ENCODE measurements at places on chromosomes 13 and 19.

DNA sequence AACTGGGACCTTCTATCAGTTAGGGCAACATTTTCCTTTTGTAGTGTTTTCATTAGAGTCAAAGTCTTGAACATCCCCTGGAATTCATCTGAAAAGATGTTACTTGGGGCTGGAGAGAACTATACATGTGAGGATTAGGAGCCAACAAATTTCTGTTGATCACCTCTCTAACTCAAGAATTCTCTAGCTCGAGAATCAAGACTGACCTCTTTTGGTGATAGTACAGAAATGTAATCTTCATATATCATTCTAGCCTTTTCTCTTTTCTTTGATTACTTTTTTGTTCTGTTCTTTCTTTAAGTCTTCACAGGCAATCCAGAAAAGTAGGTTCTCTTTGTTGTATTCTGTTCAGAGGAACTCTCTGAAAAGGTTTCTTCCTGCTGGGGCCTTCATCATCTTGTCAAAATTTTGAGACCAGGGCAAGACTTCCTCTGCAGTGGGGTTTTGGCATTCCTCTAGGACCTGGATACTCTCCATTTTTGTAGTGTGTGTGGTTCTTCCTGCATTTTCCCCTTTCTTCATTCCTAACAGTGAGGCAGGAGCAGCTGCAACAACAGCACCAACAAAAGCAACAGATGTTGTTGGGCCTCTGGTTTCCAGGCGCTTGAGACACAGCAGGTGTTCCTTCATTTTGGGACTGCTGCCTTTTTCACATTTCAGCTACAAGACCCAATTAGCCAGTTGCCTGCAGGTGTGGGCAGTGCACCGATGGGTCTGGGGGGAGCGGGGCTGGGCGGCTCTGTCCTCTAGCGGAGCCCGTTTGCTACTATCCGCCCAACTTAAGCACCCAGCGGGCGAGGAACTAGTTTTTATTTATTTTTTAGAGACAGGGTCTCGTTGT lies 26.2 kb downstream of the ELF1 start:
- DNase-seq = no peak

DNA sequence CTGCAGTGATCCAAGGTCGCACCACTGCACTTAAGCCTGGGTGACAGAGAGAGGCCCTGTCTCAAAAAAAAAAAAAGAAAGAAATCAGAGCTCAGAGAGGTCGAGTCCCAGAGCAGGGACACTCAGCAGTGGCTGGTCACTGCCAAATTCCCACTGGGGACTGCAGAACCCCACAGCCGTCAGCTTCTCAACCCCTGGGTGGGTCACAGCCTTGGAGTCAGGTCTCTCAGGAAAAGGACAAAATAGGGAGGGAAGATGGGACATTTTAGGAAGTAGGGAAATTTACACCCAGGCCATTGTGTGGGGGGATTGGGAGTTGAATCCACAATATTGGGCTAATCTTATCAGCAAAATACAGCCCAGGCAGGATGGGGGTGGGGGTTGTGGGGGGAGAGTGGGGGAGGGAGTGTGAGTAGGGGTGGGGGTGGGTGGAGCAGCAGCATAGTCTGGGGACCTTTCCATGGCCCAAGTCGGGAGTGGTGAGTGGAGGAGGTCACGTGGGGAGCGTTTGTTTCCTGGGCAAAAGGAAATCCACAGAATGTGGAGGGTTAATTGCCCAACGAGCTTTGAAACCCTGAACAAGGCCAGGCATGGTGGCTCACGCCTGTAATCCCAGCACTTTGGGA lies 5.0 kb upstream of the CCDC194 start:
- no peak for DNase-seq

- DNase-seq = no peak
These were observed 519.9 kb downstream of the PCDH17 start for GRCh38 chr13:58151452-58151851.

DNA sequence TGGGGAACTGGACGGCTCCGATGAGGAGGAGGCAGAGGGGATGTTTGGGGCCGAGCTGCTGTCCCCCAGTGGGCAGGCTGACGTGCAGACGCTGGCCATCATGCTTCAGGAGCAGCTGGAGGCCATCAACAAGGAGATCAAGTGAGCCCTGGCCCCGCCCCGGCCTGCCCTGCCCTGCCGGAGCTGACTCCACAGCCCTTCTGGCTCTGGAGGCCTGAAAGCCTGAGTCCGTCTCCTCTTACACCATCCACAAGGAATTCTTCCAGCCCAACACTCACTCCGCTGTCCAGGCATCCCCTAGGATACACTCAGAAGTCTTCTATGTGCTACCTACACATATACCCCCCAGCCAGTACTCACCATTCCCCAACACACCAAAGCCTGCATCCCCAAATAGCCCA lies 17.4 kb downstream of the PPFIA3 start:
- DNase-seq = no peak

DNA sequence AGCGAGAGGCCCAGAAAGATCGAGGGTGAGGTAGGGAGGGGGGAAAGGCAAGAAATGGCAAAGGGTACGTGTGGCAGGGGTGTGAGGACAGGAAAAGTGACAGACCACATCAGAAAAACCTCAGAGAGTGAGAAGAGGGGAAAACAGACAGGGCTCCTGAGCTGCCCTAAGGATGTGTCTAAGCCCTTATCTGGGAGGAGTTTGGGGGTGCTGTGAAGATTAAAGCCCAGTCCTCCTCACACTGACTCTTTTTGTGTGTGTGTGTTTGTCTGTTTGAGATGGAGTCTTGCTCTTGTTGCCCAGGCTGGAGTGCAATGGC lies 703 bp upstream of the PTH2 start:
- no peak for DNase-seq

DNA sequence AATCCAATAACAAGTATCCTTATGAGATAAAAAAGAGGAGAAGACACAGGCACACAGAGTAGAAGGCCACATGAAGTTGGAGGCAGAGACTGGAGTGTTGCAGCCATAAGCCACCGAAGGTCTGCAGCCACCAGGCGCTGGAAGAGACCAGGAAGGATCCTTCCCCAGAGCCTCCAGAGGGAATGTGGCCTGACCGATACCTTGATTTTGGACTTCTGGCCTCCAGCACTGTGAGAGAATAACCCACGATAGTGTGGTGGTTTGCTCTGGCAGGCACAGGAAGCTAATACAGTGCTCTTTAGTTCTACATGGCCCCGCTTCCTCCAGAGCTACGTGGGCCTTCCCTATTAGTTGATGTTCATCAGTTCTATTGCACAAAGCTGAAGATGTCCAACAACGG lies 15.3 kb upstream of the SULT2A1 start:
- DNase-seq = no peak

- no peak for DNase-seq
These were observed 10.5 kb downstream of the DDX39A start for GRCh38 chr19:14408491-14409145.

- DNase-seq = no peak
These were observed 1.5 kb upstream of the TBXA2R start for GRCh38 chr19:3608079-3608641.

DNA sequence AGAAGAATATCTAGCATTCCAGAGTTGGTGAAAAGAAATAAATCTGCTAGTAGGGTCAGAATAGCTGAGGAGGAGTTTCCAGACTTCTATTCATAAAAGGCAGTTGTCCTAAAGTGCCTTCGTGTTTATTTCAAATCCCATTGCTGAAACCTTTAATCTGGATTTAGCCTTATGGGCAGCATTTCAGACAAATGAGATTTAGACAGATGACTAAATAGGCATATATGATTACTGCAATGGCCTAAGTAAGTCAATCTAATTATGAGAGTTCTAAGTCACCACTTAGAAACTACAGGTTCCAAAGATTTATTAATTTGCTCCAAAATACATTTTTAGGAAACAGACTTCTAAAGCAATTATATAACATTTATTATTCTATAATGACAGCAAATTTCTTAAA lies 368.7 kb downstream of the LIG4 start:
- DNase-seq = no peak

DNA sequence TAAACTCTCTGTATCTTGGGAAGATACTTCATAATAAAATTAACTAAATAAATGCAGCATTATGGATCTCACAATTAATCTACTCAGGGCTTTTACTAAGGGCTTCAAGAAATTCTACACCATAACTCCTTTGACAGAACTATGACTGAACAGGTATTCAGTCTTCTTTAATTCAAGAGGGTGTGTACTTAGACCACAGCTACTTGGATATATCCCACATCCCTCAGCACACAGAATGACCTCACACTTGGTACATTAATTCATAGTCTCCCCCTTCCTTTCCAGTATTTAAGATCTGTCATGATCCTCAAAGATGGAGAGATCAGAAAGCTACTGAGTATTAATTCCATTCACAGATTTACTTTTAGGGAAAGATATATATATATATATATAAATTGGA lies 11.6 kb downstream of the DIAPH3 start:
- no peak for DNase-seq

Measured in GOT3 (cell line).